Hematopoietic multipotent progenitor cell treated with erythropoietin and hydrocortisone succinate and interleukin-3 and kit ligand, for 8 days (in vitro differentiated cells): ENCODE measurements at places on chromosomes 16 and 17.

DNA sequence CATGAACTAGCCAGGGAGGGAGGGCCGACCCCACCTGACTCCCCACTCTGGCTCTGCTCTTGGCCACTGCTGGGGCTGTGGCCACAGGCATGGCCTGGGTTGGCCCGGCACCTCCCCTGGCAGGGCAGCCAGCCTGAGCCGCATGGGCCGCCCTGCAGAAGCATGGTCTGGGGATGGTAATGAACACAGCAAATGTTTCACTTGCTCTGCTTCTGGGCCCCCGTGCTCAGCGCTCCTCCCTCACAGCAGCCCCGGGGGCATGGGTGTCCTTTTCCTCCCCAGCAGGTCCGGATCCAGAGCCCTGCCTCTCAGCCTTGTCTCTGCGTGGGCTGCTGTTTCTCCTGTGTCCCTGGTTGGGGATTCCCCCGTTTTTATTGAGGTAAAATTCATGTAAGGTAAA, 30.9 kb upstream of the KCNJ12 start:
- DNase-seq, result no peak

GRCh38 chr17:44024271-44024663, 9.5 kb upstream of the TMEM101 start:
- no peak for DNase-seq

- DNase-seq, result no peak
Observed at GRCh38 chr17:45934044-45934979, 40.0 kb downstream of the MAPT start.

DNA sequence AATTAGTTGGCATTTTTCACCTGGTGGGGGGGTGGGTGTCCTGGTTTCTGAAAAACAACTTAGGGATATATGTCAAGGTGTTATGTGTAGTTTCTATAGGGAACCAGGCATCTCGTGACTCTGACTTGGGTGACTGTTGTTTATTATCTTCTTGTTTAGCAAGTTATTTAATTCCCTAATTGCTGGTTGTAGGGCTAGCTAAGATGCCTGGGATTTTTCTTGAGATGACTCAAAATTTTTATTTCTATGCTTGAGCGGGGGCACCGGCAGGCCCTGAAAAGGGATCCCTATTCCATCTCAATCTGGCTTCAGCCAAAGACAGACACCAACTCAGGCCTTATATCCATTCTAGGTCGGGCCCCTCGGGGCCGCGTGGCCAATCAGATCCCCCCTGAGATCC, 3.2 kb downstream of the DPH1 start:
- DNase-seq, result no peak

- DNase-seq, result no peak
Observed at GRCh38 chr17:16107165-16107770, 107.6 kb downstream of the TTC19 start.
